GM13976 (cell line): ENCODE measurements at places on chromosomes 7 and 10.

DNA sequence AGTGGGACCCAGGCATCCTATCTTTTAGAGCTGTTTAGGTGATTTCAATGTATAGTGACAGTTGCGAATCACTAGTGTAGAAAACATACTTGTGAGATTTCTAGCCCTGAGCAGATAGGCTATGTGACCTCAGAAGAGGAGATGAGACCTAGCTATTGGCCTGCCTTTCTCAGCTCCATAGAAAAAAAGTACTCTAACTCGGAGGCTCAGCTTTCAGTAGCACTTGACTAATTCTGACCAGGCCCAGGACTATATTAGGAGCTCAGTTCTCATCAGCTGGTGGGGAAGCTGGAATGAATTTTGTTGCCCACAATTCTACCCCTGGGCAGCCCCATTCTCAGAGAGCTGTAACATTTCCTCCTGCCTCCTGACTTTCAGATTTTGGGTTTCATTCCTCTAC is 179.9 kb upstream of the NAMPT start:
- no peak for DNase-seq

DNA sequence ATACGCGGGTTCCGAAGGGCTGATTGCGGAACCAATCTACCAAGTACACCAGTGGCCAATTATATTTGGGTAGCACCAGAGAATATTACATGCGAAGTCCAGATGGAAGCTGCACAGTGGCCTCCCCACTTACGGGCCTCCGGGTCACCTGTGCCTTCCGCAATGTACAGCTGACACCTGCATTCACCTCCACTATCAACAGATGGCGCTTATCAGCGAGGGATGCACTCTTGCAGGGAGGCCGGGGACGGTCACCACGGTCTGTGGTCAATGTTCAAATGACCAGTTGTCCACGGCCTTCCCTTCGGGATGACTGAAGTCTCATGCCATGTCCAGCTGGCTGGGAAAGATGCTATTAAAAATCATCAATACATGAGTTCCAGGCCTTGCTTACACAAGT is 47.6 kb downstream of the SLIT1 start:
- DNase-seq, result no peak

- DNase-seq, result no peak
Observed at GRCh38 chr10:110446954-110447608, 50.6 kb upstream of the DUSP5 start.

GRCh38 chr10:26755443-26755903 is 58.0 kb downstream of the PDSS1 start:
- DNase-seq, result peak; percentile 55

DNA sequence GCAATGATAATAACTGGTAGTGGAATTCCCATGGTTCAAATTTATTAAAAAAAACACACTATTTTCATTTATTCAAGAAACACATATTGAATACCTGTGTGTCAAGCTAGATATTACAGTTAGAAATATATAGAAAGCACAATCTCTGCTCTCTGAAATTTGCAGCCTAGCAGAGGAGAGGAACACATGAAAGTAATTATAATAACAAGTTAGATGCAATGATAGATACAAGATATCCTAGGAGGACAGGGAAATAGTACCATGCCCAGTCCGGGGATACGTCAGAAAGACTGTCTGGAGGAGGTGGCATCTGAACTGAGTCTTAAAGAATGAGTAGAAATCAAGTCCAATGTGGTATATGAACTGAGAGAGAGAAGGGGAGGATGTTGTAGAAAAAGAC is 485.6 kb upstream of the C7orf33 start:
- DNase-seq, result no peak
